ENCODE measurements at places on chromosomes 13 and 19. TPM values are rescaled to one million over a fixed set of nuclear protein-coding genes. Genes with fewer than 3 reads are reported as not detected.

The FFAR2 gene
- not detected for total RNA-seq

The ZNF793 gene
- total RNA-seq = 1.8 TPM

The CEACAM20 gene
- total RNA-seq = not detected

The KPNA3 gene
- total RNA-seq = 28.4 TPM

The OLFM2 gene
- 2.8 TPM for total RNA-seq

The TNNT1 gene
- total RNA-seq = 1.6 TPM

The PCDH8 gene
- not detected for total RNA-seq
